ENCODE measurements at places on chromosomes 16 and 17.

- H3K4me1 ChIP-seq, result peaks cover 13% of the 10 kb centered on the region
- no peak for DNase-seq
- H3K4me3 ChIP-seq, result no peak overlapping the region
- H3K36me3 ChIP-seq, result no peaks in the 10 kb centered on the region
- H3K27me3 ChIP-seq, result peaks cover 65% of the 10 kb centered on the region
Measured at GRCh38 chr17:48527547-48527932, 3.3 kb downstream of the HOXB1 start.

- H3K4me1 ChIP-seq, result no peaks in the 10 kb centered on the region
- no peak overlapping the region for H3K27ac ChIP-seq
- H3K4me3 ChIP-seq, result no peak overlapping the region
- DNase-seq, result no peak
- H3K27me3 ChIP-seq, result no peaks in the 10 kb centered on the region
Measured at GRCh38 chr16:13076878-13077277, 175.5 kb downstream of the SHISA9 start.

- H3K4me1 ChIP-seq, result peaks cover 67% of the 10 kb centered on the region
- no peak overlapping the region for H3K27ac ChIP-seq
- no peak for DNase-seq
- no peaks in the 10 kb centered on the region for H3K36me3 ChIP-seq
- no peak overlapping the region for H3K4me3 ChIP-seq
Measured at GRCh38 chr17:1712271-1712670, 2.1 kb upstream of the TLCD2 start.

DNA sequence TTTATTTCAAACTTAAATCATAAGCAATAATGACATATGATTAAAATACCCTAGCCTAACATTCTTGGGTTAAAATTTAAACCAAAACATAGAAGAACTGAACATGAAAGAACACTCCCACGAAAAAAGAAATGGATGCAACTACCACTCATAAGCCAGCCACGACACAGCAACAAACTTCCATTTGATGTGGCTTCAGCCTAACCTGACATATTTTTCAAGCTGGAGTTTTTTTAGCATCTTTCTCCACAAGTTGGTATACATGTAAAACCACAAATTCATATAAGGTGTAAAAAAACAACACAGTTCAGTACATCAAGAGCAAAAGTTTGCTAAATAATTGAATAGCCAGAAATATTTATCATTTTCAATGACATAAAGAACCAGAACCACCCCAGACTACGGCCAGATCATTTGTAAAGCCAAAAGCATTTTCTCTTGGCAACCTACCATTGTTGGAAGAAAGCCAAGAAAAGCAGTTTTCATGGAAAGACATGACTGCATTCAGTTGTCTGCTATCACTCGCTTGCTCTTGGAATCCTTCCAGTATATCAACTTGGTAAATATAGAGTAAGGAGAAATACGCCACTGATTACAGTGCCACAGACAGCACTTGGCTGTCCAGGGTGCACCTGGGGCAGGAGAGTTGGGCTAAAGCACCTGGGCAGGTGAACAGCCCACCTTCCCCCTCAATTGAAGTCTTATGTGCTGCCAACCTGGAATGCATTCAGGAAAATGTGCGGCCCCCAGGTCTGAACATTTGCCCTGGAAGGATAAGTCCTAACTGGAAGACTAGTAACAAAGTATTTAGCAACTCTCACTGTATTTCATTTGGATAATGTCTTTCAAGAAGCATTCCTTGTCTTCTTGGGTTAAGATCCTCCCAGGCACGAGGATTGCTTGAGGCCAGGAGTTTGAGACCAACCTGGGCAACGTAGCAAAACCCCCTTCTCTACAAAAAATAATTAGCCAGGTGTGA, 60.5 kb downstream of the CREBBP start:
- no peak for DNase-seq
- H3K36me3 ChIP-seq, result no peaks in the 10 kb centered on the region
- no peaks in the 10 kb centered on the region for H3K27me3 ChIP-seq
- H3K27ac ChIP-seq, result no peak overlapping the region
- no peak overlapping the region for H3K4me3 ChIP-seq
- peaks cover 58% of the 10 kb centered on the region for H3K4me1 ChIP-seq

DNA sequence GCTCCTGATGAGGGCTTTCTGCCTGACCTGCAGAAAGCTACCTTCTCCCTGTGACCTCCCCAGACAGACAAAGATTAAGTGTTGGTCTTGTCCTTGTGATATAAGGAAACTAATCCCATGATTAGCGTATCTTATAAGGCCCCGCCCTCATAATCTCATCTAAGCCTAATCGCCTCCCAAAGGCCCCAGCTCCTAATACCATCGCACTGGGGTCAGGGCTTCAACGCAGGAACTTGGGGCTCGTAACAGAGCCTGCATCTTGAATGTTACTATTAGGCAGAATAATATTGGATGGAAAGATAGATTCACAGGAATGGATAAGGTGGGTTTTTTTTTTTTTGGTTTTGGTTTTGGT, 78.9 kb downstream of the C16orf95 start:
- DNase-seq, result no peak
- H3K27me3 ChIP-seq, result no peaks in the 10 kb centered on the region
- H3K4me3 ChIP-seq, result no peak overlapping the region
- peaks cover 14% of the 10 kb centered on the region for H3K4me1 ChIP-seq
- no peaks in the 10 kb centered on the region for H3K36me3 ChIP-seq
- no peak overlapping the region for H3K27ac ChIP-seq

DNA sequence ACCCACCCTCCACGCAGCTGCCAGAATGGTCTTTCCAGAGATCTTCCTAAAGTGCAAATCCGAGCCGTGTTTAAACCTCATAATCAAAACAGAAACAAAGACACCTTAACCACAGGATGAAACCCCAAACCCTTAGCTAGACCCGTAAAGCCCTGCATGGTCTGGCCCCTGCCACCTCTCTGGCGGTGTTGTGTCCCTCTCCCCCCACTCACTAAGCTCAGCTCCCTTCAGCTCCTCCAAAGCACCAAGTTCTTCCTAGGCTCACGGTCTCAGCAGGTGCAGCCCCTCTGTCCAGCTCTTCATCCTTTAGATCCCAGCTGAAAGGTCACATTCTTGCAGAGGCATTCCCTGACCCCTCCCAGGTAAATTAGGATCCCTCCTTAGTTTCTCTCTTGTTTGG, 4.4 kb upstream of the NXPH3 start:
- no peaks in the 10 kb centered on the region for H3K27me3 ChIP-seq
- no peak for DNase-seq
- no peak overlapping the region for H3K27ac ChIP-seq
- H3K36me3 ChIP-seq, result no peaks in the 10 kb centered on the region
- H3K4me3 ChIP-seq, result no peak overlapping the region

DNA sequence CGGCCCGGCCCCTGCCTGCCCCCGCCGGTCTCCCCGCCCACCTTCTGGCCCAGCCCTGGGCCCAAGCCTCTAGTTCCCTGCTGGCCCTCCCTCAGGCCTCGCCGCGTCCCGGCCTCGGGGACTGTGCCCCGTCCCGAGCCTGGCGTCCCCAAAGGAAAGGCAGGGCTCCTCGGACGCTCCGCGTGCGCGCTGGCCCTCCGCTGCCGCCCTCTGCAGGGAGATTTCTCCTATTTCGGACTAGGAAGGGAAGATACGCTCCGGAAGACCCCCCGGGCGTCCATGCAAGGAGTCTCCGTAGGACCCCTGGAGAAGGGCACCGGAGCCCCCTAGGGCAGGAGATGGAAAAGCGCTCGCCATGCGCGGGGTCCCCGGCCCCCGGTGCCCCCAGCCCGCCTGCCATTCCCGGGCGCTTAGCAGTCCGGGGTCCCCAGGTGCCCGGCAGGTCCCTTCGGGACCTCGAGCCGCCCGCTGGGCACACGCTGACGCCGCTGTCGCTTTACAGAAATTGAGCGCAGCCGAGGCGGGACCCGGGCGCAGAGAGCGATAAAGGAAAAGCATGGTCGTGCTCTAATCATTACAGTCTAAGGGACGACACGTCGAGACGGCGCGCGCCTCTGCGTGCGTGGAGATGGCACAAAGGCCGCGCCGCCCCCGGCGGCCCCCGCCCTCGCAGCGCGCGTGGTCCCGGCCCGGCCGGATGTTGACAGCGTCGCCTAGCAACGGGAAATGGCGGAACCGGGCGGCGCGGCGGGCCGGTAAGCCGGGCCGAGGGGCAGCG, at the start of gene CCDC40:
Gene CCDC40 (plus strand): TSS at position 706 of the 778 bp plus-strand sequence. CDS start 21 bp downstream, at position 727.
- peaks cover 29% of the 10 kb centered on the region for H3K27me3 ChIP-seq
- H3K36me3 ChIP-seq, result no peaks in the 10 kb centered on the region
- H3K4me3 ChIP-seq, result peak within 1 kb of the TSS; percentile 67
- H3K27ac ChIP-seq, result peak within 1 kb of the TSS; percentile 62
- peak; percentile 67 for DNase-seq
- peaks cover 21% of the 10 kb centered on the region for H3K4me1 ChIP-seq

- H3K27ac ChIP-seq, result no peak overlapping the region
- no peak for DNase-seq
- no peaks in the 10 kb centered on the region for H3K27me3 ChIP-seq
Measured at GRCh38 chr17:48568499-48569239, 9.5 kb downstream of the HOXB4 start.

GRCh38 chr16:17147942-17148341, 322.8 kb downstream of the XYLT1 start:
- H3K27ac ChIP-seq, result no peak overlapping the region
- no peaks in the 10 kb centered on the region for H3K36me3 ChIP-seq
- H3K4me1 ChIP-seq, result no peaks in the 10 kb centered on the region
- DNase-seq, result no peak

Data from T-cell (primary cell).